ENCODE measurements at places on chromosomes 5 and 9.
A peak's percentile ranks its signal among the peaks of the same experiment; 100 is the strongest.

GRCh38 chr9:123338710-123339665, 17.0 kb upstream of the CRB2 start:
- peak; percentile 72 for DNase-seq

DNA sequence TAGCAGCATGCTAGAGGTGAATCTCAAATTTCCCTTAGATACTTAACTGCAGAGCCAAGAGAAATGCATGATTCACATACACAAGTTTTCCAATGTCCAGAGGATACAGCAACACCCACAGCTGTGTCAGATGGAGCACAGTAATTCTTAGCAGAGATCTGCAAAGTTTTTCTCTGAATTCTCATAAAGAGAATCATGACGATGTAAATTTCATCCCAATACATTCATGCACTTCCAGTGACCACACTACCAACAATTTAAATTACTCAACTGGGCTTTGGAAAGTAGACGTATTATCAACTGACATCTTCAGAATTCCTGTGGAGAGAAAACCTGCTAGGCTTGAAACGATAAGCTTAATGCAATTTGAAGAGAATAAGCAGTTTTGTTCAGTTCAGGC, 378.8 kb upstream of the TLE4 start:
- no peak for DNase-seq

DNA sequence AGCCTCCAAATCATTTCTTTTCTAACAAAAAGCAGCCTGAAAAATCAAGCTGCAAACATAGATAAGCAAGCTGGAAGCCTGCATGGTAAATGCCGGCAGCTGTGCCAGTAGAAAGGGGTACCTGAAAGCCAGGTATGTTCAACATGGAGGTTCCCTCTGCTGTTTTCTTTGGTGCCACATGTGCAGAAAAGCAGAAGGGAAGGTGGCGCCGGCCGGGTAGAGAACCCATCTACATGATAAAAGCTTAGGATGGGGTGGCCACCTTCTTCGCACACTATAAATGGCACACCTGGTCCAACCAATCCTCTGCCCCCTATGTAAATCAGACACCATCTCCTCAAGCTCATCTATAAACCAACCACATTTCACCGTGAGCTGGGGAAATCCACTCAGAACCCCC, 268.9 kb upstream of the IRX2 start:
- DNase-seq = no peak

- DNase-seq = no peak
These were observed 10.8 kb upstream of the CCDC152 start for GRCh38 chr5:42745856-42746255.

DNA sequence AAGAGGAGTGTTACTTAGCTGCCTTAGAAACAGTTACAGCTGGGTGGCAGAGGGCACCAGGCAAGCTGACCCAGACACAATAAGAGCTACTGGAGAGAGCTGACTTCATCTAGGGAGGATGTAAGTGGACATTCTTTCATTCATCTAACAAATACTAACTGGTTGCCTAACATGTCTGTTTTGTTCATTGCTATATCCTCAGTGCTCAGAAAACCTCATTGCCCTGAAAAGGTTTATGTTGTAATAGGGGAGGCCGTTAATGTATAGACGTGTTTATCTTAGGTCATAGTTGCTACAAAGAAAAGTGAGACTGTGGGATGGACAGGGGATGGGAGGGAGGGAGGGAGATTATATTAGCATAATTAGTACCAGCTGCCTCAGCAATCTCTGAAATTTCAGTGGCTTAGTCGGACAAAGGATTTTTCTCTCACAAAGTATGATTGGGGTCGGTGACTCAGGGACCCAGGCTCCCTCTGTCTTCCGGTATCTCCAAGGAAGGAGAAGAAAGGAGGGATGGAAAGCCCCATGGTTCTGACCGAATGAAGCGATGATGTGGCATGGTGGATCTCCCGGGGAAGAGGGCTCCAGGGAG, 2.6 kb upstream of the SNX18 start:
- no peak for DNase-seq

DNA sequence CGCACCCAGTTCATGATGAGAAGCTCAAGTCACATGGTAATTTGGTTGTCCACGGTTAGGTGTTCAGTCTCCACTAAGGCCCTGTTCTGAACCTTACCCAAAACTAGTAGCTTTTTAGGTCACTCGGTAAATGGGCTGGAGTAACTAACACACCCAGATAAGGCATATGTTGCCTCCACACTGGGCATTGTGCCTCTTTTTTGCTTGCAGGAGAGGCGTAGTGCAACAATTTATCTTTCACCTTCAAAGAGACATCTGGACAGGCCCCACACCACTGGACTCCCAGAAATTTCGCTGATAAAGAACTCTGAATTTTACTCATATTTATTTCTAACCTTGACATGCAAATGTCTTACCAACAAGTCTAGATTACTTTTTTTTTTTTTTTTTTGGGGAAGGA, 16.8 kb upstream of the PTGES start:
- no peak for DNase-seq

- no peak for DNase-seq
These were observed 54.9 kb upstream of the IRX4 start for GRCh38 chr5:1937590-1937989.

- DNase-seq = no peak
These were observed 77.2 kb downstream of the CTSL start for GRCh38 chr9:87803166-87803565.

GRCh38 chr5:74054641-74055421, 428.8 kb downstream of the ARHGEF28 start:
- DNase-seq = no peak

- no peak for DNase-seq
These were observed 211.2 kb downstream of the GOLPH3 start for GRCh38 chr5:31962871-31963307.

DNA sequence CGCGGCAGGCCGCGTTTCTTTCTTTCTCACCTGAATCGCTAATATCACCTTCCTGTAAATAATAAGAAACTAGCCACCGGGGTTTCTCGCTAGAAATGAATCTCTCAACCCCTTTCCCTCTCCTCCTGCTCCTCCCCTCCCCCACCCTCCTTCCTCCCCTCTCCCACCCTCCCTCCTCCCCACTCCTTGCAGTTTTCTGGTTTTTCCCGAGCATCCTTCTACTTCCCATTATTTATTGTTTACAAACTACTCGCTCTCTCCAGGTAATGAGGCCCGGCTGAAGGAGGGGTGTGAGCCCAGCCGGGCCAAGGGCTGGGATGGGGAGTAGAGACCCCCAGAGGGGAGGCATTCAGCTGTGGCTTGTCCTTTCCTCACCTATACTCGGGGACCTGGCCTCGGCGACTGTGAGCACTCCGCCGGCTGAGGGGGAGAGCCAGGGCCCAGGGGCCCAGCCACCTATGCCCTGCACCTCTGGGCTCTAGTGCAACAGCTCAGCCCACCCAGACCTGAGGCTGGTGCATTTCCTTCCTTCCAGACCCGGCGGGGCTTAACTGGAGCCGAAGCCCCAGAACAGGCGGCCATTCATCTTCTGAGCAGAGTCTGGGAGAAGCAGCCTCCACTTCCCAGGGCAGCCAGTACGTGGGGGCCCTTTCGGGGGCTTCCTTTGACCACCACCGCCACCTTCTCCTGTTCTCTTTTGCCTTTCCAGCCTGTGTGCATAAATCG, 2.1 kb upstream of the IRX4 start:
- no peak for DNase-seq

DNA sequence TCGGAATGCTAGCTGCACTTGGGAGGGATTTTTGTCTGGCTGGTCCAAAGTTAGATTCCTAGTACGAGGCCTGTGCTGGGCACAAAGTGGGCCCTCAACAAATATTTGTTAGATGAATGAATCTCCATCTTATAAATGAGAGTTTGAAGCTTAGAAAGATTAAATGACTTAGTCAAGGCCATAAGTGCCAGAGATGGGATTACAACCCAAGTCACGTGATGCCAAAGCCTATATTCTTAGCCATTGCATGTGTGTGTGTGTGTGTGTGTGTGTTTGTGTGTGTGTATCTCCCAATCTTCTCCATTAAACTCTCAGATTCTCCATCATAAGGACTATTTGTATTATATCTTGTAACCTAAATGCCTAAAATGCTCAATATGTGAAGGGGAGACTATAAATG, 130.8 kb upstream of the MAP1B start:
- DNase-seq = no peak

DNA sequence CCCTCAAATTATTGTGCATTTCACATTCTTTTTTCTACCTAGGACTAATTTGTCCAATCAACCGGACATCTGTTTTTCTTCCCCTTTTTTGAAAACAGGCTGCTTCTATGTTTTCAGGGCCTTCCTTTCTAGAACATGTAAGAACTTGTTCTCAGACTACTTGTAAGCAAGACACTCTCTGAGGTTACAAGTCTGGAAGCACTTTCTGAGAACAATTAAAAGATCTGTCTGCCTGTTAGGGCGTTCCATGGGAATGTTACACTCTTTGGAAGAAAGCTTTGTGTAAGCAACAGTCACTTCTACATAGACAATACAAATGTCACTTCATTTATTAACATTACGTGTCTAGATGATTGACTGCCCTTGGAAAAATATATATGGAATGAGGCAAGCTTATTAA, 50.9 kb upstream of the HSPB3 start:
- DNase-seq = no peak

GRCh38 chr5:67693956-67694809, 497.6 kb upstream of the CD180 start:
- no peak for DNase-seq

- DNase-seq = peak; percentile 73
These were observed 593 bp downstream of the BRD3OS start for GRCh38 chr9:134025606-134026541.

- no peak for DNase-seq
These were observed 31.6 kb downstream of the NUP188 start for GRCh38 chr9:128979111-128979510.

DNA sequence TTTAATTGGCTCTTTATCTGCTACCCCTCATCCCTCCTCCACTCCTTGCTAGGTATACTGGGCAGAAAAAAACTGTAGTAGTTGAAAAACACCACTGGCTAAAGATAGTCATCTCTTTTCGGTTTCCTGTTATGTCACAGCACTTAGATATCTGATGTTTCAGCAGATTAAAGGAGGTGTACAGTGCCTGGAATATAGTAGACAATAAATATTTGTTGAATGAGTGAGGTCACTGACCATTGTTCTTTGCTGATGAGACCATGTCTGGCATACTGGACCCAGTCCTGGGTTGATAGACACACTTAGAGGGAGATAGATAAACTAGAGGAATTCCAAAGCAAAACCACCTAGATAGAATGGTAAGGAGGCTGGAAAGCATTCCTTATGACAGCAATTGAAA, 3.2 kb downstream of the GRPEL2 start:
- DNase-seq = no peak

GRCh38 chr9:128116104-128117083, 11.1 kb downstream of the PTGES2 start:
- DNase-seq = no peak

DNA sequence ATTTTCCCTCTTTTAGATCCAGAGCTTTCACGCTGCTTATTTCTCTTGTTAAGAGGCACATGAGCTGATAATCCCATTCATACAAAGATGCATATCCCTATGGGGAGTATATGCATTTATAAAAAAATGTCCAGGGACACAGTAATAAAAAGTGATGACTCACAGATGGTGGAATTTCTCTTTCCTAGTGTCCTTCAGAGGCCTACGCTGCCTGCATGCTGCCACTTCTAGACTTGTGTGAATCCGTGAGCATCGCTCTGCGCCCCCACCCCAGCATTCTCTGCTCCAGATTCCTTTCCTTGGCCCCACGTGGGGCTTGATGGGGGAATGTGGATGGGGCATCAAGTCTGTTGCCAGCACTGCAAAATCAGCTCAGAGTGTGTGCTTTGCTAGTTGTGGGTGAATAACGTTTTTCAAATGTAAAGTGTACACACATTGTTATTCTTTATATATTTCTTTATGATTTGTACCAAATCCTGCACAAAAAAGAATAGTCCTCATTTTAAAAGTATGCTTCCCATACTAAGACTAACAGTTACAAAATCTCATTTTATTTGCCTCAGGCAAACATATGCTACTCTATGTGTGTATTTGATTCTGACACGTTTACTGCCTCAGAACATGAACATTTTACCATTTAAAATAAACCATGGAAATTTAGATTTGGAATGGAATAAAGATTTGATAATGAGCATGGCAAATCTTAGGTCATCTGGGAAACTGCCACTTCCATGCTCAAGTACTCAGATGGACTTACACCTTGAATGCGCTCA, 22.4 kb upstream of the RASGRF2 start:
- no peak for DNase-seq

DNA sequence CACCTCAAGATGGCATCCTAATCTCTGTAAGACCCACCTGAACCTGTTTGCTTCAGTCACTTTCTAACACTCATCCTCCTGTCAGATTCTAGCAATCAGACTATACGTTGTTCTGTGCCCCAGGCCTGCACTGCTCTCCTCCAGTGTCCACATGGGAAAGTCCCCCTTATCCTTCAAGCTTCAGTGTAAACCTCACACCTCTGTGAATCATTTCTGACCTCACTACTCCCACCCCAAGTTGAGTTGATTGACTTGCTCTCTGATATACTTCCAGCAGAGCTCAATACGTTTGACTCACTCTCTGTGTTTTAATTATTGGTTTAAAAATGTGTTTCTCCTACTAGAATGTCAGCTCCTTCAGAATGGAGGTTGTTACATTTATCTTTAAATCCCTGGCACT, 240.2 kb downstream of the FBXL17 start:
- DNase-seq = peak; percentile 5

- no peak for DNase-seq
These were observed 688.9 kb upstream of the CDH9 start for GRCh38 chr5:27727254-27727653.

DNA sequence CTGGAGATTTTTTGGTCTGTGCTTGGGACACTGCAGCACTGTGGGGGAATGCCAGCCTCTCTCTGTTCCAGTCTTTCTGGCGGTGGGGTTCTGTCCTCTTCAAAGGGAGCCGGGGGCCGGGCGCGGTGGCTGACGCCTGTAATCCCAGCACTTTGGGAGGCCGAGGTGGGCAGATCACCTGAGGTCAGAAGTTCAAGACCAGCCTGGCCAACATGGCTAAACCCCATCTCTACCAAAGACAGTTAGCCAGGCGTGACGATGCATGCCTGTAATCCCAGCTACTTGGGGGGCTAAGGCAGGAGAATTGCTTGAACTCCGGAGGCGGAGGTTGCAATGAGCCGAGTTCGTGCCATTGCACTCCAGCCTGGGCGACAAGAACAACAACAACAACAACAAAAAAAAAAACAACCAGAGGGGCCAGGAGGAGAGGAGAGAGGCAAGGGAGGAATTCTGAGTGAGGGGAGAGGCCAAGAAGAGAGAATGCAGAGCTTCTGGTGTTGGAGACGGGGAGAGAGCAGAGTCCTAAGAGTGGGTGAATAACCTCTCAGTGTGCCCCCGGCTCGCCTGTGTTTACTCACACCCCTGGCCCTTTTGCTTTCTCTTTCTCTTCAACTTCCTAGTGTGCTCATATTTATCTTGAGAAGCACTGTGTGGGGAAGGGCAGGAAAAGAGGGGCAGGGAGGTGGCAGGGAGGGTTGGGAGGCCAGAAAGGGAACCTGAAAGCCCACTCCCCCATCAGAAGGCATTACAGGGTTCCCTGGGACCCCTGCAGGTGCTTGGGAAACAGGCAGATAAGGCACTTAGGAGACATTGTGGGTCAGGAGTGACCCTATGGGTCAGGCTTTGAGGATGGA, 3.2 kb upstream of the SET start:
- peak; percentile 73 for DNase-seq

- no peak for DNase-seq
These were observed 33.1 kb upstream of the SMARCA2 start for GRCh38 chr9:1982074-1982473.

Measured in GM20000 (cell line).